NCI-H146 (cell line): ENCODE measurements at places on chromosomes 1 and 21.

DNA sequence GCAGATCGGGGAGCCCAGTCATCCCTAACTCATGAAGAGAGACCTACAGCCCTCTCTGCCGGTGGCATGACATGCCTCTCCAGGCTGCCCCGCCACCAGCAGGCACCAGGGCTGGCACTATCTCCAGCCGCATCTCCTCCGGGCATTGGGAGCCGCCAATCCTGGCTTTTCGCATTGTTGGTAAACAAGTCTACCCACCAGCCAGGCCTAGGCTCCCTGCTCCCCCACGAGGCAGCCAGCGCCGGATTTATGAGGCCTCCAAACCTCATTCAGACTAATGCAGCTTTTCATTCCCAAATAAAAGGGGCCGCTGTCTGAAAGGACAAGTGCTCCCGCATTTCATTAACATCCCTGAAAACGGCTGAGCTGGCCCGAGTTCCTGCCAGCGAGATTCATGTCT is 3.4 kb upstream of the GRIK3 start:
- peak; percentile 26 for DNase-seq

GRCh38 chr1:22971161-22971560 is 1.5 kb downstream of the LACTBL1 start:
- no peak for DNase-seq

DNA sequence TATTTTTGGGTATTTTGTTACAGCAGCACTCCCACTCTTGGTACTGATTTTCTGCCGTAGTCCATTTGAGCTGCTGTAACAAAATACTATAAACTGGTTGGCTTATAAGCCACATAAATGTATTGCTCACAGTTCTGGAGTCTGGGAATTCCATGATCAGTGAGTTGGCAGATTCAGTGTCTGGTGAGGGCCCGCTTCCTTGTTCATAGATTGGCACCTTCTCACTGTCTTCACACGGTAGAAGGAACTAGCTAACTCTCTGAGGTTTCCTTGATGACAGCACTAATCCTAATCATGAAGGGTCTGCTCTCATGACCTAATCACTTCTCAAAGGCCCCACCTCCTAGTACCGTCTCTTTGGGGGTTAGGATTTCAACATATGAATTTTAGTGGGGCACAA is 85.2 kb downstream of the HHAT start:
- DNase-seq, result no peak

- no peak for DNase-seq
Measured at GRCh38 chr1:81664341-81664740, 136.4 kb upstream of the ADGRL2 start.

DNA sequence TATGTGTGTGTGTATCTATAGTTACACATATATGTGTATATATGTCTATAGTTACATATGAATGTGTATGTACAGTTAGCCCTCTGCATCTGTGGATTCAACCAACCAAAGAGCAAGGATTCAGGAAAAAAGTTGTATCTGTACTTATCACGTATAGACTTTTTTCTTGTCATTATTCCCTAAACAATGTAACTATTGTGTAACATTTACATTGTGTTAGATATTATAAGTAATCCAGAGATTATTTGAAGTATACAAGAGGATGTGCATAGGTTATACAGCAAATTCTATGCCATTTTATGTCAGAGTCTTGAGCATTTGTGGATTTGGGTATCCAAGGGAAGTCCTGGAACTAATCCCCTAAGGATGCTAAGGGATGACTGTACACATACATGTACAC is 71.3 kb downstream of the RASAL2 start:
- DNase-seq, result no peak
